Pons (tissue), 1 donor: ENCODE measurements at places on chromosomes 4 and X.

DNA sequence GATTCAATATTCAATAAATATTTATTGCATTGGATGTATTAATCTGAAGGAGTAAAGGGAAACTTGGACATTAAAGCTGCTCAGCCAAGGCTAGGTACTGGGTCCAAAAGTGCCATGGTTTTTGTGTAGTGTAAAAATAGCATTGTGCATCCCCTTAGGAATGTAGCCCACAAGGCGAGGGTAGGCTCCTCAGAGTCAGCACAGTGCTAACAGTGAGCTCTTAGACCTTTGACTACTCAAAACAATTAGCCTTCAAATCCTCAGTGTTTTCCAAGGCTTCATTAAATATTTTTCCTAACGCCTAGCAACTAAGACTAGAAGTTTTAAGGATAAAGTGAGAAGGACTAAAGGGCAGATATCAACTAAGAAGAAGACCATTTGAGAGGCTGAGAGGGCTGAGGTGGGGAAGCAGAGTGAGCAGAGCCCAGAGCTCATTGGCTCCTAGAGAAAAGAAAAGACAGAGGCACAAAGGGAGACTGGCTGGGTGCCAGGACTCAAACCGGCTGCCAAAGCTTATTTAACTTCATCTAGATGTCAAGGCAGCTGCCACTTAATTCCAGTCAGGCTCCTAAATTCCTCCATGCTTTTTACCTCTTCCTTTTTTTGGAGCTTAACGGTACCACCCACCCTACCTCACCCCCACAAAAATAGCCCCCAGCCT lies 17.0 kb downstream of the PRKG2 start:
- no peak for DNase-seq

GRCh38 chr4:100790836-100791615 lies 273.2 kb upstream of the EMCN start:
- peak; percentile 19 for DNase-seq

DNA sequence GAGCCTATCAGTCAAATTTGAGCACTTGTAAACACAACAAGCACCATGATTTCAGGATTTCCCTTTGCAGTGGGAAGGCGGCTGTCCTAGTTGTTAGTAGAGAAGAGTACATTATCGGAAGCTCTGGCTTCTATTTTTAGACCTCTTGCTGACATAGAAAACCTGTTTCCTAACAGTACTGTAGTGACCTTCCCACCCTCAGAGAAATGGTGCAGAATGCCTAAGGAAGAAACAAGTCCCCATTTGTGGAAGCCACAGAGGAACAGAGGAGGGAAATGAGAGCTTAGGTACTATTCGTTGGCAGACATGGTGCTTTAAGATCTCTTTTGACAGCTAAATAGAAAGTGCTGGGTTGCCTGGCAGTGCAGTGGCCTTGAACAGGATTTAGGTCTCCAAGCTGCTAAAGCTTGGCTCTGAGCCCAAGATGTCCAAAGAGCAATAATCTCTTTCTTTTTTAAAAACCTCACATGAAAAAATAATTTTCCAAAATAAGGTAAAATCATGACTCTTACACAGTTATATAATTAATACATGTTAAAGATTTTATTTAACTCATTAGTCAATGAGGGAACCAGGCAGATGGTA lies 24.9 kb downstream of the GLRA2 start:
- peak; percentile 3 for DNase-seq

DNA sequence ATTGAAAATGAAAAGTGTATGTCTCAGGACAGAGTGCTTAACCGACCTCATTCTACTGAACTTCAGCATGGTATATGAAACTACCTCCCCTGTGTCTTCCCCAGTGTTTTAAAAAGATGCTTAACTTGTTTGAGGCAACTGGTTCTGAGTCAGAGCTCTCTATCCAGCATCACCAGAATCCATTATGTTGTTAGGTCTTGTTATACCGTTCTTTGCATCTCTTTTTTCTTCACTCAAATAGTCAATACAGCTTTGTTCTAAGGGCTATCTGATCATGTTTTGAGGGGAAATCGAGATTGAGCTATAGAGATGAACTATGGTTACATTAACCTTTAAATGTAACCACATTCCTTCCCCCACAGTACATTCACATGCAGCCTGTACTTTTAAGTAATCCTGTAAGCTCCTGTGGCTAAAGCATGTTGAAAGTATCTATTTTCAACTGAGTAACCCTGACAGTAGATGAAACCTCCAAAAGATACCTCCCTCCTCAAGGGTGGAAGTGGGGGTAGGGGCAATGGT lies 514.4 kb downstream of the RPA4 start:
- no peak for DNase-seq

GRCh38 chrX:13990126-13990800 lies 39.4 kb downstream of the GEMIN8 start:
- peak; percentile 63 for DNase-seq

GRCh38 chrX:142089193-142089592 lies 115.9 kb downstream of the MAGEC2 start:
- peak; percentile 46 for DNase-seq

DNA sequence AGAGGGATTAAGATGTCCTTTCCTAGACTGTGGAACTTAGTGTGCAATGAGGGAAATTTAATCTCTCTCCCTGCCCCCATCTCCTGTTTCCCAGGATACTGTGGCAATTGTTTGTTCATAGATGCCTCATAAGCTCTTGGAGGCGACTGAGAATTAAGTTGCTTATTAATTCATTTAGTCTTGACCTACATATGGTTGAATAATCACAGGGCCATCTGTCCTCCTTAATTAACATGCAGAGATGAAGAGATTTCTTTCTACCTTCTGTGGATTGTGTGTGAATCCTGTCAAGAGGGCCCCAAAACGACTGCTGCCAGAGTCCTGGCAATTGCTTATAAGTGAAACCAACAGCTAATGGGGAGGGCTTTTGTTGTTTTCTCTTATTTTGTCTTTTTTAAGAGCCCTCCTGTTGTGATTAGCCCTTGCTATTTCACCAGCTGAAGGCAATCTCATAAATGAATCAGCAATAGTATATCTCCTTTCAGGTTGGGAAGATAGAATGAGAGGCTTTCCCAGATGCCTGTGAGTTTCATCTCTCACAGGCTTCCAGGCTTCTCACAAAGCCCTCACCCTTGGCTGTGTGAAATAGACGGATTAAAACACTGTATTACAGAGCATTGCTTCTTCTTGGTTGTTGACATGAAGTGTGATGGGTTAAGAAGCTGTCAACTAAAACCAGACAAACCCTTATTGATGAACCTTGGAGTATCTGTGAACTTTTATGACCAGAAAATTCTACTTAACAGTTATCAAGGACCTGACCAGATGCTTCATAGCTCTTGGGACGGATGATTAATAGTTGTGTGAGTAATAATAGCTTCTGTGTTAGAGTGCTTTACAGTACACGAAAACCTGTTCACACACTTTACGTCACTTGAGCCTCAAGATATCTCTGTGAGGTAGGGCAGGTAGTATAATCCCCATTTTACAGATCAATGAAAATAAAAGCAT lies 58.5 kb downstream of the PGRMC2 start:
- no peak for DNase-seq

- no peak for DNase-seq
Measured at GRCh38 chr4:39970671-39971640, 6.8 kb downstream of the PDS5A start.

- DNase-seq, result no peak
Measured at GRCh38 chr4:86013621-86014020, 346.2 kb downstream of the MAPK10 start.

- no peak for DNase-seq
Measured at GRCh38 chrX:106748377-106748776, 21.9 kb downstream of the RNF128 start.

DNA sequence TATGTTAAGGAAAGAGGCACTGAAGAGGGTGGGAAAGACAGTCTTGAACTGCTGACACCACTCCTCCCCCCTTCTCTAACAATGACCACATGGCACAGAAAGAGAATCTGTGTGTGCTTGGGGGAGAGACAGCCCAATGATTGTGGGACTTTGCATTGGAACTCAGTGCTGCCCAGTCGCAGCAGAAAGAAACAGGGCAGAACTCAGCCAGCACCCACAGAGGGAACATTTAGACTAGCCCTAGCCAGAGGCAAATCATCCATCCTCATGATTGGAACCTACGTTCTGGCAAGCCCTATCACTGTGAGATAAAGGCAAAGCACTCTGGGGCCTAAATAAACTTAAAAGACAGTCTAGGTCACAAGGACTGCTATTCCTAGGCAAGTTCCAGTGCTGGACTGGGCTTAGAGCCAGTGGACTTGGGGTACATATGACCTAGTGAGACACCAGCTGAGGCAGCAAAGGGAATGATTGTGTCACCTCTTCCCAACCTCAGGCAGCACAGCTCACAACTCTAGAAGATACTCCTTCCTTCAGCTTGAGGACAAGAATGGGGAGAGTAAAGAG lies 132.8 kb upstream of the S100G start:
- no peak for DNase-seq

GRCh38 chrX:80430826-80431504 lies 10.7 kb downstream of the TENT5D start:
- DNase-seq, result peak; percentile 1

- no peak for DNase-seq
Measured at GRCh38 chr4:2797545-2798305, 4.8 kb downstream of the SH3BP2 start.

DNA sequence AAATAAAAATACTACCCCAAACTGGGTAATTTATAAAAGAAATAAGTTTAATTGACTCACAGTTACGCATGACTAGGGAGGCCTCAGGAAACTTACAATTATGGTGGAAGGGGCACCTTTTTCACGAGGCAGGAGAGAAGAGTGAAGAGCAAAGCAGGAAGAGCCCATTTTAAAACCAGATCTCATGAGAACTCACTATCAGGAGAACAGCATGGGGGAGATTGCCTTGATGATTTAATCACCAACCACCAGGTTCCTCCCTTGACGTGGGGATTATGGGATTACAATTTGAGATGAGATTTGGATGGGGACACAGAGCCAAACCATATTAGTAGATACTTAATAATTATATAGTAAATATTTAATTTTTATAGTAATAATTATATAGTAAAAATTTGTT lies 10.1 kb downstream of the CISD2 start:
- no peak for DNase-seq

- DNase-seq, result peak; percentile 37
Measured at GRCh38 chrX:85243761-85244449, at the start of the genes SATL1 and ZNF711. Gene SATL1, minus strand, starts transcription at chrX:85243779. Its CDS starts 134,811 bp downstream, at chrX:85108968. Gene ZNF711, plus strand, starts transcription at chrX:85243991. Its CDS starts 3,582 bp downstream, at chrX:85247573.

- DNase-seq, result no peak
Measured at GRCh38 chr4:86596807-86597206, 2.7 kb downstream of the PTPN13 start.

DNA sequence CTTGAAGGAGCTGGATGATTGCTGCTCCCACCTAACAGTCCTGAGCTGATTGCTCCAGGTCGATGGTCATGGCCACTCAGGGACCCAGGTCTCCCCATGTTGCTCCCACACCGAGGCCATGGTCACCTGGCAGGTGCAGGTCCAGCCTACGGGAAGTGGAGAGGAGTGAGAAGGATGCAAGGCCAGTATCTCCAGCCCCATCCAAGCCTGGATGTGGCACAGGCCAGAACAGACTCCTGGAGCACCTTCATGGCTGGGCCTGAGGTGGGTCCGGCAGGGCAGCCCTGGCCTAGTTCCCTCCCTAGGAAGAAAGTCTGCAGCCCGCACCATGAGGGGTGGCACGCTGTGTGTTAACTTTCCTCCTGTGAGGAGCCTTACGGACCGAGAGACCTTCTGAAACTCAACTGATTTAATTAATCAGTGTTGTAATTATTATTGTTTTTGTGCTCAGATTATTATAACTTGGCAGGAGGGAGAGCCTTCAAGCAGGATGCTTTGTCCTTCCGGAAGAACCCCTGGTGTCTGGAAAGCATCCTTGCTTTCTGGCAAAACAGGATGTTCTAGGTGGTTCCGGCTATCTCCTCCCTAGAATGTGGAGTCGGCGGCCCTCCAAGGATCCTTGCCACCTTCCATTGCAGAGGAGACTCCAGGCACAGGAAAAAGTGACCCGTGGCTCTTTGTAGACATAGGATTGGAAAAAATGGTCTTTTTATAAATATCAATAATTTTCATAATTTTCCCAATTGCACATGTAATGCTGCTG lies 92.3 kb upstream of the ADRA2C start:
- no peak for DNase-seq

GRCh38 chrX:39476604-39477021 lies 621.1 kb downstream of the BCOR start:
- DNase-seq, result no peak

GRCh38 chr4:75514131-75514948 lies at the start of the genes RCHY1 and THAP6:
Gene RCHY1, minus strand, starts transcription at chr4:75514403. Its CDS starts 117 bp downstream, at chr4:75514286.
Gene THAP6, plus strand, starts transcription at chr4:75514473. Its CDS starts 980 bp downstream, at chr4:75515453.
- peak; percentile 95 for DNase-seq

- DNase-seq, result no peak
Measured at GRCh38 chr4:151468715-151469696, 60.0 kb downstream of the FHIP1A start.

GRCh38 chr4:122104184-122104583 lies 47.9 kb upstream of the BLTP1 start:
- DNase-seq, result no peak

DNA sequence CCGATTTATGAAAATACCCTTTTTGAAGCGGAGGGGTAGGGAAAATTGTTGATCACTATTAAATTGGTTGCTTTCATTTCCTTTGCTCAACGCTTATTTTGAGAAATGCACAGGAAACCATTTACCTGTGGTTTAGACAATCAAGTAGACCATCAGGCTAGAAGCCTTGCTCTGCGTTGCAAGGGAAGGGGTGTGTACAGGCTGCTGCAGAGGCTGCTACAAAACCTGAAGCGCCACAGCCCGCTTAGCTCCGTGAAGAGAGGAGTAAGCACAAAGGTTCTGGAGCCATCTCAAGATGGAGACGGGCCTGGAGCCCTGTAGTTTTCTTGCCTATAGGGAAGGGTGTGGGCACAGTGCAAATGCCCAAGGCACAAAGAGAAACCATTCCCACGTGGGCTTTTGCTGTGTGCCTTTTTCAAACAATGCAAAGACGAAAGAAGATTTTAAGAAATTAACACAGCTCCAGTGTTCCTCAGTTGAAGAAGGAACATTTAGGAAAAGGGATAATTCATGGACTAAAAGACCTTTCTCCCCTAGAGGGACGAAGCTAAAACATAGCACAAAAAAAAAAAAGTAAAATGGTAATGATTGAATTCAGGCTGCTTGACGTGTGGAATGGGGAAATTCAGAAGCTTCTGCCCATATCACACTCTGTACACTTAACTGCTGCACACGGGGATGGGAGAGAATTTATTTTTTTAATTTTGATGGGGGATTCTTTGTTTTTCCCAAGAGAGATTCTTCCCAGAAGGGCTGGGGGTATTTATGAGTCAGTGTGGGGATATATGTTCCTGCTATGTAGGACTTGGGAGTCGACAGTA lies 3.5 kb downstream of the TMSB4X start:
- DNase-seq, result peak; percentile 40

DNA sequence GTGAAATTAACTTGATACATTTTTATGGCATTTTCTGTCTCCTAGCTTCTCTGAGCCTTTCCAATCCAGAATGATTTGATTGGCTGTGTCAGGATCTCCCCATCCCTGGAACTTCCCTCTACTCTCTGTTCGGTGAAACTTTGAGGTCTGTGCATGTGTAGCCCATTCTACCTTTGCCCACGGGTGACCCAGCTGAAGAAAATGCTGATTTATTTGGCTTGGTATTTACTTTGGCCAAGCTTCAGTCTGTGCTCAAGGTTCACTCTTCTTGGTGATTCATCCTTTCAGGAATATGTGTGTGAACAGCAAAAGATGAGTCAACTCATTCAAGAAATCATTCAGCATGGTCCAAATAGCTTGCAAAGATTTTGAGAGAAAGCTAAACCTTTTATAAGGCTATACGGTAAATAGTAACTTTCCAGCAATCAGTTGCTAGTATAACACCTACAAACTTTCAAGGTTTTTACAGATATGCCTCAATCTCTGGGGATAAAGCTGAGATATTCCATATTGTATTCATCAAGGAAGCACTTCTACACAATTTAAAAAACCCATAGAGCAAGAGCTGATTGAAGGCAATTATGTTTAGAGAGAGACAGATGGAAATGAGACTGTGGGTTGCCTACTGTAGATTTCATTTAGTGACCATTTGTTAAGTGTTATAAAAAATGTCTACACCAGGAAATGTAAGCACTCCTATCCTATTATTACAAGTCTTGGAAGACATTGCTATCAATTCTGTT lies 233.9 kb upstream of the CXXC4 start:
- DNase-seq, result no peak
